CD4-positive, alpha-beta T cell (primary cell): ENCODE measurements at places on chromosomes 5 and 9.

GRCh38 chr5:177312649-177313181, 1.0 kb upstream of the MXD3 start:
- no peak for DNase-seq

- no peak for DNase-seq
Observed at GRCh38 chr9:106682420-106682819, 180.5 kb upstream of the ZNF462 start.

DNA sequence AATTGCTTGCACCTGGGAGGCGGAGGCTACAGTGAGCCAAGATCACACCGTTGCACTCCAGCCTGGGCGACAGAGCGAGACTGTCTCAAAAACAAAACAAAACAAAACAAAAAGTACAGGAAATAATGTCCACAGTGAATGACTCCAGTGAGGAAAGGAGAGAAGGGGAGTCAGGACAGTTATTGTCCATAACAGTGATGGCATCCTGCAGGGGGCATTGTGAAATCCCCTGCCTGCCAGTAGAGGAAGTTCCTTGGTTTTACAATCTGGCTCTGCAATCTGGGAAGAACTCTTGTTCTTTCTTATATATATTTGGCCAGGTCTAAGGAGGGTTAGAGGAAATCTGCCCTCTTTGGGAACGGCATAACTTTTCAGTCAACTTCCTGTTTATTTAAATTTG, 8.2 kb downstream of the SH3GL2 start:
- no peak for DNase-seq

GRCh38 chr5:2207109-2207399, 324.3 kb upstream of the IRX4 start:
- DNase-seq, result no peak

GRCh38 chr9:136080716-136081112, 14.4 kb downstream of the NACC2 start:
- no peak for DNase-seq

- DNase-seq, result no peak
Observed at GRCh38 chr9:137319011-137319738, 17.1 kb upstream of the NRARP start.

- no peak for DNase-seq
Observed at GRCh38 chr5:30279237-30279636, 914.2 kb upstream of the CDH6 start.

DNA sequence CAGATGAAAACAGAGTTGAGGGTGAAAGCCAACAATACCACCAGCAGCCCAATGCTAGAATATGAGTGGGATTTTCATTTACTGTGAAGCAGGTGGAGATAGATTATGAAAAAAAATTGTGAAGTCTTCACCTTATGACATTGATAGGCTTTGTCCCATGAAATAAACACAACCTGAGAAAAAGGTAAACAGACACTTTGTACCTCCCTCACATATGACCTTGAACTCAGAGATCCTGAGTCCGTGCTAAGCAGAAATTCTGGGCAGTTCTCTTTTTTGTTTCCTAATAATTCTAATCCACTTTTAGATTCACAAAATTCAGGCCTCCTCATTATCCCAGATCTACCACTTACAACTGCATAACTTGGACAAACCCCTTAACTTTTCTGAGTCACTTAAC, 127.3 kb upstream of the RORB start:
- no peak for DNase-seq

GRCh38 chr9:93090091-93090655, 5.8 kb upstream of the CARD19 start:
- DNase-seq, result no peak

GRCh38 chr5:45399041-45399440, 297.1 kb downstream of the HCN1 start:
- no peak for DNase-seq

DNA sequence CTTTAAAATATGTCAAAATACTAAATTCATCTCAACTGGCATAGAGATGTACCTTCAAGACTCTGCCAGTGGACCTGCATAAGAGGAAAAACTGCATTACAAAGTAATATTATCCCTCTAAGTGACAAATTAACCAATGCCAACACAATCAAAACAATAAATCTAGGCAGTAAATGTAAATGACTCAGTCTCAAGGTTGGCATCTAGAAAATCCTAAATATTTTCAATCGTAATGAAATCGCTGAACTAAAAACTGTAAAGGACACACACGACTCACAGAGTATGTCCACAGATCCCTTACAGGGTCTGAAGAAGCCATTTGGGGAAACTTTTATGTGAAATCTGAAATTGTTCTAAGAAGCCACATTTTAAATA, 31.2 kb downstream of the ERMP1 start:
- no peak for DNase-seq

GRCh38 chr5:8213701-8214240, 344.8 kb downstream of the MTRR start:
- no peak for DNase-seq

GRCh38 chr5:23352446-23352845, 155.0 kb upstream of the PRDM9 start:
- DNase-seq, result no peak

- DNase-seq, result no peak
Observed at GRCh38 chr5:10988622-10989021, 227.6 kb upstream of the DAP start.

DNA sequence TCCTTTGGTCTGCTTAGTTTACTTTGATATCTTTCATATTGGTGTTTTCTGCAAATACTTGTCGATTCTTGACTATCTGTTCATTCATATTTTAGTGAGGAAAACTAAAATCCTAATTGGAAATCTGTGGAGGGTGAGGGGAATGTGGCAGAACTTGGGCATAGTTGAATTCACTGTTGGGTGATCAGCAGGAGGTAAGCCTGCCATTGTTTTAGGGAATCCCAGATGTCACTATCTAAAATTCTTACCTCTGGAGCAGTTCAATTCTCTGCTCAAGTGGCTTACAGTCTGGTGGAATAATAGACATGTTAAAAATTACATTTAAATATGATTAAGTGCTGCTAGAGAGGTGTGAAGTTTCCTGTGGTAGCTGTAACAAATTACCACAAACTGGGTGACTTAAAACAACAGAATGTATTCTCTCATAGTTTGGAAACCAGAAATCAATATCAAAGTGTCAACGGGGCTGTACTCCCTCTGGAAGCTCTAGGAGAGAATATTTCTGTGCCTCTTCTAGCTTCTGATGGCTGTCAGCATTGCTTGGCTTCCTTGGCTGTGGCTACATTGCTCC, 90.3 kb upstream of the GCNT4 start:
- no peak for DNase-seq

DNA sequence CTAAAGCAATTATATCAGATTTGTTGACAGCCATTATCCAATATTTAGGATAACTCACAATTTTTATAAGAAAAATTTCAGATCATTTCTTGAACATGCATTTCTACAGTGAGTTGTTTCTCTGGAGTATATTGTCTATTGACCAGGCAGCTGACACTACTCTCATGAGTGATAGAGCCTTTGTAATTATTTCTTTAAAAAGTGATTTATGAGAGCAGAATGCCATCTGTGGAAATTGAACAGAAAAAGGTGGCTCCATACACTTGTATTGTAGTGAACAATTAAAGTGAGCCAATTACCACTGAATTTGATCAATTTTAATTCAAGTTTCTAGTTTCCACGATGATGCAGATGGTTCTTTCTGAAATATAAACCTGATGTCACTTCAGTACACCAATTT, 855.4 kb downstream of the TAF11L14 start:
- no peak for DNase-seq

DNA sequence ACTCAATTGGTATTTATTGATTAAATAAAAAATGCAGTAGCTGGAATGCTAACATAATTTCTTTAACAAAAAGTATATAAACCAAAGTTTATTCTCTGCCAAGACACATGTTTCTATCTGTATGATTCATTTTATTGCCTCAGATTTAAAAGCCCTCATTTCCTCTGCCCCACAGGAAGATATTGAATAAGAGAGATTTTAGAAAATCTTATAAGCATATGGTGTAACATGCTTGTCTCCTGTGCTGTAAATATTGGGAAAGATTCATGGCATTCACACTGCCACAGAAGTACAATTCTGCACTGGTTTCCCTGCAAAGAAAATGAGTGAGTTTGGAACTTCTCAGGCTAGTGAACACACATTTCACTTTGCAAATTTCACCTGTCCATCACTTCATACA, 134.9 kb upstream of the FBXL7 start:
- no peak for DNase-seq

DNA sequence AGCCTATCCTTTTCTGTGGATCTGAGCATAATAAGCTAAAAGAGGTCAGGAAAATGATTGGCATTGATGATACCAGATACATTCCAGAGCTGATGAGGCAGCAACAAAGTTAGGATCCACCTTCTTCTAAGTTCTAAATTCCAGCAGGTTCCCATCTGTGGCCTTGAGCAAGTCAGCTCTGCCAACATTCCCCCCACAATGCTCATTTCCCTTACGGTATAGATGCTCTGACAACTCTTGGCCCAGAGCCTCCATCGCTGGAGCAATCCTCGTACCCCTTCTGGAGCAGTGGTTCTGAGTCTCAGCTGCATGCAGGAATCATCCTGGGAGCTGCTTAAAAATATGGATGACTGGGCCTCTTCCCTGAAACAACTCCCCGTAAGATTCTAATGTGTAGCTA, 78.1 kb downstream of the MED27 start:
- DNase-seq, result no peak

DNA sequence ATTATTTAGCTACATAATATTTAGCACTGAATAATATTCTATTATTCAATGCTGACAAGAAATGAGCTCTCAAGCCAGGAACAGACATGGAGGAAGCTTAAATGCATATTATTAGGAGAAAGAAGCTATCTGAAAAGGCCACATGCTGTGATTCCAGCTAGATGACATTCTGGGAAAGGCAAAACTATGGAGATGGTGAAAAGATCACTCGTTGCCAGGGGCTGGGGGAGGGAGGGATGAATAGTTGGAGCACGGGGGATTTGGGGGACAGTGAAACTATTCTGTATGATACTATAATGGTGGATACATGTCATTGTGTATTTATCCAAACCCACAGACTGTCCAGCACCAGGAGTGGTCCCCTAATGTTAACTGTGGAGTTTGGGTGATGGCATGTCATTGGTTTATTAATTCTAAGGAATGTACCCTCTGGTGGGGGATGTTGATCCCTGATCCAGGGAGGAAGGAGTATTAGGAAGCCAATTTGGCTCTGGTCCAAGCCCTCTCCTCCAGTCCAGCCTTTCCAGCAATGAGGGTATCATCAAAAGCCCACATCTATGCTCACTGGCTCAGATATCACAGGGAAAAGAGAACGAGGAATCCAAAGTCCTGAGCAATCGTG, 162.5 kb downstream of the COL23A1 start:
- DNase-seq, result no peak

DNA sequence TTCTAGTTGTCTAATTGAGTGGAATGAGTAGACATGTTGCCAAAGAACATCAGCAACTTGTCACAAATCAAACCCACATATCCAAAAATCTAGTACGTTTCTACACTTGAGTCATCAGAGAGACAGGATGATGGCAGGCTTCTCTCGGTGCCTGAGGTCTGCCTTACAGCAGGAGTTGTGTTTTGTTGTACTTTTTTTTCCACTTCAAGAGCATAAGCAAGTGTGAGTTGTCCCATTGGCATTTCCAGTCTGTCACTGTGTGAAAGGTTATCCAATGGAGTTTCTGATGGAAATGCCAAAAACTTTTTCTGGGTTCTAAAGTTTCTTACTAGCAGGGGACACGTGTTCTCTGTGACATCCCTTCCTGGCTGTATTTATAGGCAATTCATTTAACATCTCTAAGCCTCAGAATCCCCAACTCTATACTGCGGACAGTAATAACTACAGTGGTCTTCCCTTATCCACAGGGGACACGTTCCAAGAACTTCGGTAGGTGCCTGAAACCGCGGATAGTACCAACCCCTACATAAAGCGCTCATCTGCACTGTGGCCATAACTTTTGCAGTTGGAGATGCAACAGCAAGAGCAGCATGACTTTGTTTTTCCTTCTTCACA, 246.5 kb downstream of the SYK start:
- no peak for DNase-seq

DNA sequence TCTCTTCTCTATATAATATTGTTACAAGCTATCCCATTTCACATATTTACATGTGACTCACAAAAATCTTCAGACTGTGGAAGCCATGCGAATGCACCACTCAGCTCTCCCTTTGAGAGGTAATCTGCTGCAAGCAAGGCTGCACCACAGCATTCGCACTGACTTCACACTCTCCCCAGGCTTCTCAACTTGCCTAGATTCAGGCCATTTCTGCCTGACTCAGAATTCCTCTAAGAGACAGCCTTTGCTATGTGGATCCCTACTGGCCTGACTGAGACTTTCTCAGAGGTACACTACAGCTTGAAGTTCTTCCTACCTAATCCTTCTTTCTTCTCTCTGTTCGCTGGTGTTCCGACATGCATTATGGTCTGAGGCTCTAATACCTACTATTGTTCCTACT, 21.1 kb upstream of the DMRTA1 start:
- DNase-seq, result no peak

DNA sequence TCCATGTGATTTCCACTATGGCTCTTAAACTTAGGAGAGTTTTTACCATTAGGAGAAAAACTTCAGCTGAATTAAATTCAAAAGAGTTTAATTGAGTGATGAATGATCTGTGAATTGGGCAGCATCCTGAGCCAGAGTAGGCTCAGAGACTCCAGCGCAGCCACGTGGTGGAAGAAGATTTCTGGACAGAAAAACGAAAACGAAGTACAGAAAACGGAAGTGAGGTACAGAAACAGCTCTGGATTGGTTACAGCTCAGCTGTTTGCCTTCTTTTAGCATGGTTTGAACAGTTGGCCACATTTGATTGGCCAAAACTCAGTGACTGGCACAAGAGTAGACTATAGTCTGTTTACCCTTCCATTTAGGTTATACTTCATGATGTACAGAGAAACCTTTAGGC, 69.2 kb upstream of the PLPP1 start:
- DNase-seq, result no peak

DNA sequence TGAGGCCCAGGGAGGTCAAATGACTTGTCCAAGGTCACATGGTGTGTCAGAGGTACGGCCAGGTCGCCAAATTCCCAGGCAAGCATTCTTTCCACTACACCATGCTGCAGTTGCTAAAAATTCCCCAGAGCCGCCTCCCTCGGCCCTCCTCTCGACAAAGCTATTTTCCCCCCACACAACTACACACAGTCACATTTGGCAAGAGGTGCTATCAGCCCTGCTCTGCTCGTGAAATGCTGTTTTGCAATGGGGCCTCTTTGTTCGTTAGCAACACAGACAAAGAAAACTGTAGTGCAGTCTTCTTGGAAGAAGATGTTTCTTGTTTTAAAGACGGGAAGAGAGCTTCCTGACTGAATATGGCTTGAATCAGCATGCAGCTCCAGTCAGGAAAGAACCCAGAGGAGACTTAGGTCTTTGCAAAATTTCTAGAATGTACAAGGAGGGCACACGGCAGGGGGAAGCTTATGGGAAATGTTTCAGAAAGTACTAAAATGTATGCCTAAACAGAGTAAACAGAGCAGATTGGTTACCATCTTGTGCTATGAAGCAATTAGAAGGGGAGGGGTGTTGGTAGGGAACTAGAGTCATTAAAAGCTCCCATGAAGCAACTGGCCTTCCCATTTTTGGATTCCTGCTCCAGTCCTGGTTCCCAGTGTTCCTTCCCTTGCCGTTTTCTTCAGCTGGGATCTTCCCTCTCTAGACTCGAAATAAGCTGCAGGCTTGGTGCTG, 14.2 kb downstream of the SLIT3 start:
- DNase-seq, result no peak
